CD4-positive, alpha-beta memory T cell (primary cell): ENCODE measurements at places on chromosomes 3 and 15. TPM values are rescaled to one million over a fixed set of nuclear protein-coding genes. Genes with fewer than 3 reads are reported as not detected.

- no peak overlapping the region for H3K27ac ChIP-seq
- no peak overlapping the region for H3K4me3 ChIP-seq
- no peaks in the 10 kb centered on the region for H3K4me1 ChIP-seq
- no peaks in the 10 kb centered on the region for H3K36me3 ChIP-seq
- no peaks in the 10 kb centered on the region for H3K27me3 ChIP-seq
- no peak for DNase-seq
These were observed 332.3 kb downstream of the CNTN3 start for GRCh38 chr3:74282202-74282601.

DNA sequence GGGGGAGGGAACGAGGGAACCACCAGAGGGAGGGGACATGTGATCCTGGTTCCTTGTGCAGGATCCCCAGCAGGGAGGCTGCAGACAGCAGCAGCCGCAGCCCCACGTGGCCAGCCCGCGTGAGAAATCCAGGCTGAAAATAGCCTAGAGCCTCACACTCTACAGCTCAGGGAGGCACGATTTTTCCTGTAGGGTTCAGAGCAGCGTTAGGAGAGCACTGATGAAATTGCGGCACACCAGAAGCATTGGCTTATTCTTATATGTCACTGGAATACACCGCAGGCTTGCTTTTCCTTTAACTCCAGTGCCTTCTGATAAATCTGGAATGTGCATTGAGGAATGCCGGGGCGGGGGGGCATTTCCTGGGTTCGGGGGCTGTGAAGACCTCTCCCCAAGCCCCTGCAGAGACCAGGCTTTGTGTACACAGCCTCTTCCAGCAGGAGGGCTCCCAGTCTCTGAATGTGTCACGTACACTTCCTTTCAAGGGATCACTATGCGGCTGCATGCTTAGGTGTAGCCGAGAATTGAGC lies 193.0 kb downstream of the ATP10A start:
- DNase-seq, result no peak
- H3K27ac ChIP-seq, result no peak overlapping the region
- no peak overlapping the region for H3K4me3 ChIP-seq
- H3K27me3 ChIP-seq, result no peaks in the 10 kb centered on the region

The COL8A1 gene
- total RNA-seq, result not detected

The WNT7A gene
- 19.3 TPM for total RNA-seq
